ENCODE measurements at places on chromosomes 12 and 14.

- no peak for DNase-seq
Observed at GRCh38 chr12:124564232-124564958, 3.0 kb downstream of the NCOR2 start.

DNA sequence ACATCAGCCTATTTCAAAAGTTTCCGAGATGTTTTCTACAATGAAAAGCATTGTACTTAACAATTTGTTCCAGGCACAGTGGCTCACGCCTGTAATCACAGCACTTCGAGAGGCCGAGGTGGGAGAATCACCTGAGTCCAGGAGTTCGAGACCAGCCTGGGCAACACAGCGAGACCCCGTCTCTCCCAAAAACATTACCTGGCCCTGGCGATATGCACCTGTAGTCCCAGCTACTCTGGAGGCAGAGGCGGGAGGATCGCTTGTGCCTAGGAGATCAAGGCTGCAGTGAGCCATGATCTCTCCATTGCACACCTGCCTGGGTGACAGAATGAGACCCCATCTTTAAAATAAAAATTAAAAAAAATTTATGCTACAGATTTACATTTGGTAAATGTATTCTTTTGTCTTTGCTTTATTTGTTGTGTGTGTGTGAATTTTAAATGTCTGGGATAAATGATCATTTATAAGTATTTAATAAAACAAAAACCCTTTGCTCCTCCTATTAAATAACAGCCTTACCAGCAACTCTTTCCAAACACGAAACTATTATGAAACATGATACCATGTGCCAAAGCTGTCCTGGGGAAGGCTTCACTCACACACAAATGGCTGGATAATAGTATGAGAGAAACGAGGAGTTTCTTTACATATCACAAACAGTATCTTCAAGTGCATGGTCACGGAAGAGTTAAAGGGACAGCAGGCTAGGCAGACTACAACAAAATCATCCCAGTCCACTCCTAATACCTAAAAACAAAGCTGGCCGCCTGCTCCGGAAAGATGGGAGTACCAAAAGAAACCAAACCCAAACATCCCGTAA, 1.1 kb downstream of the ATXN3 start:
- no peak for DNase-seq

DNA sequence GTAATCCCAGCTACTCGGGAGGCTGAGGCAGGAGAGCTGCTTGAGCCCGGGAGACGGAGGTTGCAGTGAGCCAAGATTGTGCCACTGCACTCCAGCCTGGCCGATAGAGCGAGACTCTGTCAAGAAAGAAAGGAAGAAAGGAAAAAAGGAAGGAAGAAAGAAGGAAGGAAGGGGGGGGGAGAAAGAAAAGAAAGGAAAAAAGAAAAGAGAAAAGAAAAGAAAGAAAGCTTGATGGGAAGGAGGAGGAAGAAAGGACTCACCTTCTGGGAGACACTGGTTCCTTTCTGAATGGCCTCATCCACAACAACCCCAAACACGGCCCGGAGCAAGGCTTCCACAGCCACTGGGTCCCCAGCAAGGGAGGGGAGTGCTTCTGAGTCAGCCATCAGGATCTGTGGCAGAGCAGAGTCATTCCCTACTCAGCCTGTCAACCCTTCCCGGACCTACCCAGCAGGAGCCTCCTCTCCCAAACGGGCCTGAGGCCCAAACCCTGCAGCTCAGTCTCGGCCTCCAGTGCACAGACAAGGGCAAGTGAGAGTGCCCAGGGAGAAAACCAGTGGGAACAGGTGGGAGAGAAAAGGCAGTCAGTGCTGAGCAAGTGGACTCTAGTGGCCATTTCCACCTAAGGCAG, 7.3 kb upstream of the ZNF740 start:
- no peak for DNase-seq

- no peak for DNase-seq
Observed at GRCh38 chr12:48881686-48882314, 16.1 kb upstream of the RND1 start.

DNA sequence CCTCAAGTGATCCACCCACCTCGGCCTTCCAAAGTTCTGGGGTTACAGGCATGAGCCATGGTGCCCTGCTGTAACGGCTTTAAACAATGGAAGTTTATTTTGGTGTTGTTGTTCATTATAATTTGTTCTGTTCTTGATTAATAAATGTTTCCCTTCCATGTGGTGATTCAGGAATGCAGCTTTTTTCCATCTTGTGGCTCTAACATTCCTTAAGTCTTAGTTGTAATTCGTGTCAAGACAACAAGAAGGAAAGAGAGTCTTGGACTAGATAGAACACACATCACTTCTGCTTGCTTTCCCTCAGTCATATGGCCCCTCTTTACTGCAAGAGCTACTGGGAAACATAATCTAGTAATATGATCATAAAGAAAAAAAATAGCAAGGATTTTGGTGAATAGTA, 211.6 kb downstream of the SLC6A15 start:
- no peak for DNase-seq

GRCh38 chr12:125889742-125890141, 824.5 kb downstream of the AACS start:
- no peak for DNase-seq

DNA sequence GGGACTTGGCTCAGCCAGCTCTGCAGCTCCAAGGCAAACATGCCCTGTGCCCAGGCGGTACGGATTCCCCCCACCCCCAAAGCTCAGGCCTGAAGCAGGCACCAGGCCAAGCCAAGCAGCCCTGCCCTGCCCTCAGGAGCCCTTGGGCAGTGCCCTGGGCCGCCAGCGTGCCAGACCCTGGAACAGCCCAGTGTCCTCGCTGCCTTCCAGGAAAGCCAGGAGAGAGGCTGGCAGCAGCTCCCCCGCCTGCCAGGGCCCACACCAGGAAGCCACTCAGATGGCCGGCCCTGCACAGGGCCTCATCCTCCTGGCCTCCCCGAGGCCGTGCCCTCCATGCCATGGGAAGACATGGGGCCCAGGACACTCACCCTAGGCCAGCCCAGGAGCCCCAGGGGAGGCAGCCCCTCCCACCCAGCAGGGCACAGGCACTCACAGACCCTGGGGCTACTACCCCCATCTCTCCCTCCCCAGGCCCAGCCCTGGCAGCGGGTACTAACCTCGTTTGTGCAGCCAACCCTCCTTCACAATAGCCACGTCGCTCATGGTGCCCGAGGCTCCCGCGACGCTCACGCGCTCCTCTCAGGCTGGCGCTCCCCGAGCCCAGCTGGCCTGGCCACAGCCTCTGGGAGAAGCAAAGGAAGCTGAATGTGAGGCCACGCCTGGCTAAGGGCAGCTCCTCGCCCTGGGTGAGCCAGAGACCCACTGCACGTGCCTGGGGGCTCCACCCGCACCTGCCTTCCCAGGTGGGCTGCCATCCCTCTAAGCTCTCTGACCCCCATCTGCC, 3.3 kb downstream of the AKT1 start:
- DNase-seq, result no peak

DNA sequence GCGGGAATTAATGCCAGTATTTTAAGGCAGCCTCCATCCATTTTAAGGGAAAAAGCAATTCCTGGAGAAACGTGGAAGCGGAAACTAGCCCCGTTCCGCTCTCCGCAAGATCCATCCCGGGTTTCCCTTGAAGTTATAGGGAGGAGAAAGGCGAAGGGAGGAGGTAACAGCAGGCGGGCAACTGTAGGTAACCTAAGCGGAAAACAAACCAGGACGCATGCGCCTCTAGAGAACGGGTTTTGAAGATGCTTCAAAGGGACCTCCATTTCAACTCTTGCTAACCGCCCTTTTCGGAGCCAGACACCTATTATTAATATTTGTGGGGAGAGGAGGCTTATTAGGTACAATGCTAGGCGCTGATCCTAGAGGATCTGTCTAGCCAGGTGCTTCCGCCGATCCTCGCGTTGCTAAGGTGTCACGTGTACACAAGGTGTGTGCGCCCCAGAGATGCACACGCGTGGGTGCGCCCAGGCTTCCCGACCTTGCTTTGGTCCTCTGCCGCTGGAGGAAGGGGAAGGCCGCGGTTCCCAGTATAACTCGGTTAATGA, 6.2 kb downstream of the TBX5 start:
- no peak for DNase-seq

DNA sequence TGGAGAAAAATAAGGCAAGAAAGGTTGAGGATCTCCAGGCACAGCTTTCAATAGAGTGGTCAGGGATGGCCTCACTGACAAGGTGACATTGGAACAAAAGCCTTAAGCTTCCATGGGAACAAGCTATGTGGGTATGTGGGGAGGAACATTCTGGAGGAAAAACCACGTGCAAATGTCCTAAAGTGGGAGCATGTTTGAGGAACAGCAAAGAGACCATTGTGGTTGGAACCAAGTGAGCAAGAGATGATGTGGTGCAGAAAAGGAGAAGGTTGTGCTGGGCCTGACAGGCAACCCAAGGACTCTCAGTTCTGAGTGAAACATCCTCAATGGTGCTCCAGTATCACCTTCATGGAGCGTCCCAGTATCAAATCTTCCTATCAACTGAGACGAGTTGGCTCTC, 184.0 kb downstream of the CAND1 start:
- no peak for DNase-seq

DNA sequence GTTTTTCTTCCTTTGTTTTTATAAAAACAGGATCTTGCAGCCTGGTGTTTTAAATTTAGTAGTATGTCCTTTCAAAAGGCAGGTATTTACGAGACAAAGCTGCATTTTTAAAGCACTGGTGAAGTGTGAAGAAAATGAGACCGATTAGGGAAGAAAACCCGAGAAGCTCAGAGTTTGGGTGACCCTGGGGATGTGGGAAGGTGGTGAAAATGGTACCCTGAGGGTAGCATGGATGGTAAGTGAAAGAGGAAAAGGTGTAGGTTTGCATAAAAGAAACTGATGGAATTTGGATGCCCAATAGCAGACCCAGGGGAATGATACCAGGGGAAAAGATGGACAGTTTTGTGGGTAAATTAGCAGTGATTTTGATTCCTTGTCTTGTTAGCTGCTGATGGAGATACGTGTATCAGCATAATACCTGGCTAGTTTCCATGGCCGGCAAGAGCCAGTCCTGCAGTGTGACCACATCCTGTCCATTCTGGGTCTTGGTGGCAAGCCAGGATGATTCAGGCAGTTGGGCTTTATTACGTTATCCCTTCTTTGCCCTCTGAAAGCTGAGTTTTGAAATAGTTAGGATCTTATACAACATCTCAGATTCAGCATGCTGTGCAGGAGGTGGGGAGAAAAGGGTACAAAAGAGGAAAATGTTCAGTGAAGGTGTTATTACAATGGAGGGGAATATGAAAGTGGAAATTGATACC, 8.9 kb downstream of the BICD1 start:
- peak; percentile 83 for DNase-seq

DNA sequence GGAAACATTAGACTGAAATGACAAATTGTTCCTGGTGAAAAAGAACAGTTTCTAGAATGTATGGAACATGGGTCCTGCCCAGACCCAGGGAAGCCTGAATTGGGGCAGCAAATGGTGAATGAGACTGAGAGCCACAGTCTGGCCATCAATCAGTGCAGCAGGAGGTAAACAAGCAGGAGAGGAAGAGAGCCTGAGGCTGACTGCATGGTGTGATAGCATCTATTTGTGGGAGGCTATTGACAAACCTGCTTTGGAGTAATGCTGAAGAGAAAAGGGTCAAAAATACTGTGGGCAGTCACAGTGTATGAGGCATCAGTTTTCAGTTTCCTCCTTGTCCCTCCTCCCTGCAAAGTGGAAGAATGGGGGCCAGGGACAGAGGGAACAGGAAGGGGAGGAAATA, 136.8 kb downstream of the ANKS1B start:
- DNase-seq, result no peak

GRCh38 chr14:55306938-55307589, 35.8 kb downstream of the FBXO34 start:
- DNase-seq, result no peak

DNA sequence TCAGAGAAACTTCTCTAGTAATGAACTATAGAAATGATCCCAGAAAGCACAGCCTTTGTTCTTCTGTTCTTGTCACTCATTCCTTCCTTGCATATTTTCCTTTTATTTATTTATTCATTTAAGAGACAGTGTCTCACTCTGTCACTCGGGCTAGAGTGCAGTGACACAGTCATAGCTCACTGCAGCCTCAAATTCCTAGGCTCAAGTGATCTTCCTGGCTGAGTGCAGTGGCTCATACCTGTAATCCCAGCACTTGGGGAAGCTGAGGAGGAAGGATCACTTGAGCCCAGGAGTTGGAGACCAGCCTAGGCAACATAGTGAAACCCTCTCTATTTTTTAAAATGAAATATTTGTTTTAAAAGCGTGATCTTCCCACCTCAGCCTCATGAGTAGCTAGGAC, 11.5 kb downstream of the TECPR2 start:
- DNase-seq, result no peak

DNA sequence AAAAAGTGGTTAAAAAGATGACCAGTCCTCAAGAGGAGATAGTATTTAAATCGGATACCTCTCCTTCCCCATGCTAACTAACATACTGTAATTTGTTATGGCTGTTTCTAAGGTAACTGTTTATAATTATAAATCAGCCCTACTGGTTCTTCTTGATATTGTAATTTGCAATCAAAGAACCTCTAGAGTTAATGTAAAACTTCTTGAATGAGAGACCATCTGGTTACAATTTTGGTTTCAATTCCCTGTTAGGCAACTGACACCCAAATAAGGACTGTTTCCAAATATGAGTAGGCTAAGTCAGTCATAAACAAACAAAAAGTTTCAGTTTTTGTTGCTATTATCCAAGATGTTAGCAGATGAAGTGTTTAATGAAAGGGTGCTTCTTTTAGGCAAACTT, 120.2 kb upstream of the DNM1L start:
- no peak for DNase-seq

- DNase-seq, result no peak
Observed at GRCh38 chr14:100669468-100669867, 57.2 kb upstream of the DLK1 start.

GRCh38 chr14:65824285-65824977, 411.9 kb downstream of the FUT8 start:
- peak; percentile 67 for DNase-seq

GRCh38 chr12:59491877-59492276, 104.0 kb upstream of the SLC16A7 start:
- DNase-seq, result no peak

DNA sequence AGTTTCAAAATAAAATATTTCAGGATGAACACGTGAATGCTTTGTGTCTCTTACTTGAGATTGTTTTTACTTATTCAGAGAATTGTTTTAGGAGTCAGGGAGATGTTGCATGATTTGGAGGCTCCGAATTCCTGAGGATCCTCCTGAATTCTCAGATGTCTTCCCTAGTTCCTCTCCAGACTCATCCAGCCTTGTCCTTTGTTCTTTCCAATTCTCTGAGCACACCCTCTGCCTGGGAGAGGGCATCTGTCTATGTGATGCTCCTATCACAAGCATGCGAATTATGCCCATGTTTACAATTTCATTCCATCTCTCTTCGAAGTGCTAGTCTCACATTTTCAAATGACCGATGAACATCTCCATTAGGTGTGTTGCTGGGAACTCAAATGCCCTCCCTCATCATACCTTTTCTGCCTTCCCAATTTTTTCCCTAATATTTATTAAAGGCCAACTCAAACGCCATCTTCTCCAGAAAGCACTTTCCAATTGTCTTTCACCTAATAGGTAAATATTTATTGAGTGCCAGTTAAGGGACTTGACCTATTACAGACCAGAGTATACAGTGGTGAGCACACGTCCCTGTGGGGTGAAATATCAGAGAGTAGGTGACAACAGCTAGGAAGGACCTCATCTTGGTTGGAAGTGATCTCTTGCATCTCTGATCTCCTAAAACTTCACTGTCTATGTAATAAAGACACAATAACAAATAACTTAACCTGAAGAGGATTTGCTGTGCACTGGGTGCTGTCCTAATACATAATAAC, 64.4 kb downstream of the ARF6 start:
- no peak for DNase-seq

- DNase-seq, result no peak
Observed at GRCh38 chr12:105805730-105806399, 332.9 kb downstream of the NUAK1 start.
